ENCODE measurements at places on chromosomes 12 and 14. TPM values are rescaled to one million over a fixed set of nuclear protein-coding genes. Genes with fewer than 3 reads are reported as not detected.
A peak's percentile ranks its signal among the peaks of the same experiment; 100 is the strongest.

DNA sequence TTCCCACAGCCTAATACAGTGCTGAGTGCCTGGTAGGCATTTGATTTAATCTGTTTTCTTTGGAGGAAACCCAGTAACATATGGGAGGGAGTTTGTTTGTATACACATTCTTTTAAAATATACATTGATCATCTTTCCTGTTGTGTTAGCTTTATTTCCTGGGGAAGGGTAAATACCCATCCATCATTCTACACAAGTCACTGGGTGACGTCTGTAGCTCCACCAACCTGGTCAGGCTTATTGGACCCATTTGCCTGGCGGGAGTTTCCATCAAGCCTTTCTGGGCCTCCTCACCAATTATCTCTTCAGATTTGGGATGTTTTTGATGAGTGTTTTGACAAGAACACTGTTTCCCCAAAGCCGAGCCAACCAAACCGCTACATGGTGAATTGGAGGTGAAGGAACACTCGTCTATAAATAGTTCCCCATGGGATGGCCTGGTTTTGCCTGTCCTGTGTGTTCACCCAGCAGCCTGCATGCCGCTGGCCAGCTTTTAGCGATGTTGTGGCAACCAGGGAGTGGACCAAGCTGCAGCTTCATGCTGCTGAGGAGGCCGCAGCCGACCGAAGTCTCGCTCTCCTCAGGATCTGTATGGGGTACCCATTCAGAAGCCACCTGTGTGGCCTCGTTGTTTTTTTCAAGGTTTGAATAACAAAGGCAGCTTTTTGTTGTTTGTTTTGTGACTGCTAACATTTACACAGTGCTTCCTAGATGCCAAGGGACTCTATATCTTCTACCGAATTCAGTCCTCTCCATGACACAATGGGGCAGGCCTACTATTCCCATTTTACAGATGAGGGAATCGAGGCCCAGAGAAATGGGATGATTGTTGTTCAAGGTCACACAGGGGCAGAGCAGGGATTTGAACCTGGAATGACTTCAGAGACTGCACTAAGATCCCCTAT is 22.6 kb downstream of the PLXNC1 start:
- no peak for DNase-seq

- DNase-seq: peak; percentile 87
Observed at GRCh38 chr14:104081261-104081835, 4.2 kb upstream of the ASPG start.

DNA sequence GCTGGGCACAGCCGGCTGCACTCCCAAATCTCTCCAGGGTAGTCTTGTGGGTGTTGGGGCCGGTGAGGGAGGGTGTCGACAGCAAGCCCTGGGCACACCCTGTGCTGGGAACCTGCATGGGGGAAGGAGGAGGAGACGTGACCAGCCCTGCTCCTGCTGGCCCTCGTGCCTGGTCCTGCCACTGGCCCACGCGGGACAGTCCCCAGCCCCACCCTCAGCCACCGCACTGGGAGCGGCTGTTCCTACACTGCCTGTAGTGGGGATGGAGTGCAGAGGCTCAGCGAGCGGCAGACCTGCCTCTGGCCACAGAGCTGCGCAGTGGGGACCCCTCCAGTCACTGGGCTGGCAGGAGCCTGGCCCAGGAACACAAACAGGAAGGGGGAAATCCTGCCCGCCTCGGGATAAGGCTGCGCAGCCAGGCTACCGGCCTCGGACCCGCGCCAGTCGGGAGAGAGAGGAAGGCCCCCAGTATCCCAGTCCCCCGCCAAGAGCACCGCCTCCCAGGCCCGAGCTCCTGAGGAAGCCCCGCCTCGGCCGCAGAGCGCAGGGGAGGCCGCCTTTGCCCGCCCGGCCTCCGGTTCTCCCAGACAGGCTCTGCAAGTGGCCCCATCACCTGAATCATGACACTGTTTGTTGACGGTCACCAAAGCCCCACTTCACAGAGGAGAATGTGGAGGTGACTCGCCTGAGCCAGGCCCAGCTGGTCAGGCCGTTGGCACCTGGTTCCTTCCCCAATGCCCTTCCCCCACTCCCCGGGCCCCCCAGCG is 10.6 kb downstream of the AHNAK2 start:
- peak; percentile 36 for DNase-seq

GRCh38 chr12:64616201-64616600 is 5.9 kb downstream of the RASSF3 start:
- DNase-seq: no peak

GRCh38 chr12:7555752-7556151 is 52.2 kb upstream of the CD163 start:
- DNase-seq: no peak

DNA sequence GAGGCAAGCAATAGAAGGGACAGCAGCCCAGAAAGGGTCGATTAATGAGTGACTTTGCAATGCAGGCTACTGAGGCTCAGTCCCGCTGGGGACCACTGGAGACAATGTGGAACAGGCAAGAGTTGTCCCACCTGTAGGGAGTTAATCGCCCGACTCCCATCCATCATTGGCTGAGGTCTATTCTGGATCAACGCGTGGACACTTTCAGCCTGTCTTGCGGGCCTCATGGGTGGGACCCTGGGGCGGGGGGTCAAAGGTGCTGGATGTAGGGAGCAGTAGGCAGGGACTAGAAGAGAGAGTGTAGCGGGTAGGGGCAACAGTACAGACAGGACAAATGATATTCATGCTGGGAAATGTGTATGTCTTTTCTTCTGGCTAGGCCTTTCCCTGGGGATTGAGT is 6.1 kb downstream of the IFI27L2 start:
- DNase-seq: peak; percentile 7

DNA sequence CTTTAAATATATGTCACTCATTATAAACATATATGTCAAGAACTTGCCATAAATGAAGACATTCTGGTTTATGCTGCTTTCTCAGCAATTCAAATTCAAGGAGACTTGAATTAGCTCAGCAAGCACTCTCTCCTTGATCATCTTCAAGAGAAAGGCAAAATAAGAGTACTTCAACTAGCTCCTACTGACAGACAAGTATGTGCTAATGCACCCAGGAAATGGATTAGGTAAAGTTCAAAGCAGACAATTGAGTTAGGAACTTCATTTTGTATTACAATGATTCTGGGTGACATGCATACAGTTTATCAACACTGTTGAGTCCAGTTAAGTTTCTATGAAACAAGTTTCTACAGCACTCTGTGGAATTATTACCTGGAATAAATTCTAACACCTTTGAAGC is 455.9 kb upstream of the USP15 start:
- no peak for DNase-seq

DNA sequence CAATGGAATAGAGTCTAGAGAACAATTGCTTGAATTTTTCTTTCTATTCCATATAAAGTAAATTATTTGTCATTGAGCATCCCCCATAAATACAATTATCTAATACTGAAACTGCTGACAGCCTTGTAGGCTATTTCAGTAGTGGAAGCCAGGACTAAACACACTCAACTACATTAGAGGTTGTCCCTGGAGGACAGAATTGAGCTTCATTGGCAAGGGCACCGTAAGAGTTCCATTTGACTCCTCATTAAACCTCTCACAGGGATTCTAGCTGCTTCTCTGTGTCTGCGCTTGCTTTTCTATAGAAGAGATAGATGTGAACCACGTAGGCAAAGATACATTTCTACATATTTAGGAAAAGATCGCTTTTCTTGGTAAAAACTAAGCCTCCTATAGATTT is 3.5 kb upstream of the PTPRO start:
- no peak for DNase-seq

GRCh38 chr14:49853572-49854375 is 1.2 kb upstream of the NEMF start:
- peak; percentile 87 for DNase-seq

DNA sequence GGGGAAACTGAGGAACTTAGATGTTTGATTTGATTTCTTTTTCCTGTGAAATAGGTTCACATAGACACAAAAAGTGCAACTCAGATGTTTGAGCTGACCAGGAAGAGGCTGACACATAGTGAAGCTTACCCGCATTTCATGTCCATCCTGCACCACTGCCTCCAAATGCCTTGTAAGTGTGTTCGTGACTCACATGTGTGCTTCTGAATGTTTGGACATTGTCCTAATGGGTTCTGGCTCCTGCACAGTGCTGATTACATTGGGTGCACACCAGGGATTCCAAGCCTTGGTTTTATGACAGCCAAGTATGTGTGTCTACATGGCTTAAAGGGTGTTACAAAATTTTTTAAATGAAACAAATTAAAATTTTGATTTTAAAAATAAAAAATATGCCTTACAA is 137.4 kb downstream of the DAAM1 start:
- no peak for DNase-seq

GRCh38 chr14:81437244-81437643 is 37.1 kb upstream of the STON2 start:
- no peak for DNase-seq

- DNase-seq: peak; percentile 24
Observed at GRCh38 chr12:74021937-74022336, 515.7 kb upstream of the ATXN7L3B start.

GRCh38 chr14:24463884-24464785 is 21.6 kb upstream of the SDR39U1 start:
- no peak for DNase-seq

DNA sequence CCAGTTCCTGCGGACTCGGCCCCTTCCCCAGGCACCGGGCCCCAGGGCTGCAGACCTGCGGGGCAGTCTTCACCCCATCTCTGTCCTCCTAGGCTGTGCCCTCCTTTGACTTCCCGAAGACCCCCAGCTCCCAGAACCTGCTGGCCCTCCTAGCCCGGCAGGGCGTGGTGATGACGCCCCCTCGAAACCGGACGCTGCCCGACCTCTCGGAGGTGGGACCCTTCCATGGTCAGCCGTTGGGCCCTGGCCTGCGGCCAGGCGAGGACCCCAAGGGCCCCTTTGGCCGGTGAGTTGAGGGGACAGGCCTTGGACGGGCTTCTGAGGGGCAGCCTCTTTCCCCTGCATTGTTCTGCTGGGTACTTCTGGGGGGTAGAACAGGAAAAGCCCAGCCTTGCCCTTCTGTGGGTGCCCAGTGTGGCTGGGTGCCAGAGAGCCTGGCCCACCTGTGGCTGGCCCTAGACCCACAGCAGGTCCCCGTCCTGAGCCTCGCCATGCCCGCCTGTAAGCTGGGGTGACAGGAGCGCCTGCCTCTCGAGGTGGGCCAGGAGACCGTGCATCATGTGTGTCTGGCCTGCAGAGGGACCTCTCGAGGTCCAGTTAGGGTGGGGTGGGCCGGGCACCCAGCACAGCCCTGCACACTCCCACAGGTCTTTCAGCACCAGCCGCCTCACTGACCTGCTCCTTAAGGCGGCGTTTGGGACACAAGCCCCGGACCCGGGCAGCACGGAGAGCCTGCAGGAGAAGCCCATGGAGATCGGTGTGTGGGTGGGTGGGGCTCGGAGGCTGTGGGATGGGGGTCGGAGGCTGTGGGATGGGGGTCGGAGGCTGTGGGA is 12.6 kb upstream of the PUS1 start:
- no peak for DNase-seq

GRCh38 chr12:108035372-108035771 is 93.7 kb upstream of the WSCD2 start:
- no peak for DNase-seq

- no peak for DNase-seq
Observed at GRCh38 chr14:76337635-76338545, 38.0 kb upstream of the ESRRB start.

Gene KRT73
- total RNA-seq: not detected

Gene ASIC1
- 1.1 TPM for total RNA-seq

Gene TMED8
- 9.4 TPM for total RNA-seq

Gene MYF5
- total RNA-seq: not detected

Gene MANSC1
- total RNA-seq: 66.0 TPM

Gene ACRBP
- 1.9 TPM for total RNA-seq

Measured in colonic mucosa (tissue), 4 donors.